ENCODE measurements at places on chromosomes 7 and 10.

DNA sequence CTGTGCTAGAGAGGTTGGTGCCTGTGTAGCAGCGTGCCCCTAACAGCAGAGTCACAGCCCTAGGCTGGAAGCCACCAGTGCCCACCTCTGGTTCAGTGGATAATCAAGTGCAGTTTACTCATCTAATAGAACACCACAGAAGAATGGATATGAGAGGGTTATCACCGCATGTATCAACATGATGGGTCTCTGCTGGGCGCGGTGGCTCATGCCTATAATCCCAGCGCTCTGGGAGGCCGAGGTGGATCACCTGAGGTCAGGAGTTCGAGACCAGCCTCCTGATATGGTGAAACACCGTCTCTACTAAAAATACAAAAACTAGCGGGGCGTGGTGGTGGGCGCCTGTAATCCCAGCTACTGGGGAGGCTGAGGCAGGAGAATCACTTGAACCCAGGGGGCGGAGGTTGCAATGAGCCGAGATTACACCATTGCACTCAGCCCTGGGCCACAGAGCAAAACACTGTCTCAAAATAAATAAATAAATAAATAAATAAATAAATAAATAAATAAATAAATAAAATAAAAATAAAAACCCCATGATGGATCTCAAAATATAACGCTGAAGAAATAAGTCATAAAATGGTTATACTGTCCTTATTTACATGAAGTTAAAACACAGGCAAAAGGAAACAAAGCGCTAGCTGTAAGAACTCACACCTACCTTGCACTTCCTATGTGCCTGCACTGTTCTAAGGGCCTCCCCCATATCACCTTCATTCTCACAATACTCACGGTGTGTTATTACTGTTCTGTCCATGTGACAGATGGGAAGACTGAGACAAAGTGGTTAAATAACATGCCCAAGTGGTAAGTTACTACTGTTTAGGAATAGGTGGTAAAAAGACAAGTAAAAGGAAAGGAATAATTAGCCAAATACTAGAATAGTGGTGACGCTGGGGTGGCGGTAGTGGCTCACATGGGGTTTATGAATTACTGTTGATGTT is 70.9 kb downstream of the AMZ1 start:
- DNase-seq: no peak

DNA sequence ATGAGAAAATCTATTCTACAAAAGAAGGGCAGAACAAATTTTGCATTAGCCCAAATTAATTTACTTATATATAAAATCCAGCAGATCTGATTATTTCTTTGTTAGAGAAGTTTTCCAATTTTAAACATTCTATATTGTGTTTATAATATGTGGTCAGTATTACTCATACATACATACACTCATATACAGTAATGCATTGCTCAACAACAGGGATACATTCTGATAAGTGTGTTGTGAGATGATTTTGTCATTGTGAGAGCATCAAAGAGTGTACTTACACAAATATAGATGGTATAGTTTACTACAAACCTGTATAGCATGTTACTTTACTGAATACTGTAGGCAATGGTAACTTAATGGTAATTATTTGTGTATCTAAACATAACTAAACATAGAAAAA is 239.6 kb upstream of the ETV1 start:
- DNase-seq: no peak

GRCh38 chr10:72315054-72315453 is 39.7 kb downstream of the DNAJB12 start:
- DNase-seq: no peak

- no peak for DNase-seq
Measured at GRCh38 chr10:77285529-77286182, 352.0 kb downstream of the KCNMA1 start.

Data from bone marrow (tissue), 2 donors.